ENCODE measurements at places on chromosomes 4 and X.

DNA sequence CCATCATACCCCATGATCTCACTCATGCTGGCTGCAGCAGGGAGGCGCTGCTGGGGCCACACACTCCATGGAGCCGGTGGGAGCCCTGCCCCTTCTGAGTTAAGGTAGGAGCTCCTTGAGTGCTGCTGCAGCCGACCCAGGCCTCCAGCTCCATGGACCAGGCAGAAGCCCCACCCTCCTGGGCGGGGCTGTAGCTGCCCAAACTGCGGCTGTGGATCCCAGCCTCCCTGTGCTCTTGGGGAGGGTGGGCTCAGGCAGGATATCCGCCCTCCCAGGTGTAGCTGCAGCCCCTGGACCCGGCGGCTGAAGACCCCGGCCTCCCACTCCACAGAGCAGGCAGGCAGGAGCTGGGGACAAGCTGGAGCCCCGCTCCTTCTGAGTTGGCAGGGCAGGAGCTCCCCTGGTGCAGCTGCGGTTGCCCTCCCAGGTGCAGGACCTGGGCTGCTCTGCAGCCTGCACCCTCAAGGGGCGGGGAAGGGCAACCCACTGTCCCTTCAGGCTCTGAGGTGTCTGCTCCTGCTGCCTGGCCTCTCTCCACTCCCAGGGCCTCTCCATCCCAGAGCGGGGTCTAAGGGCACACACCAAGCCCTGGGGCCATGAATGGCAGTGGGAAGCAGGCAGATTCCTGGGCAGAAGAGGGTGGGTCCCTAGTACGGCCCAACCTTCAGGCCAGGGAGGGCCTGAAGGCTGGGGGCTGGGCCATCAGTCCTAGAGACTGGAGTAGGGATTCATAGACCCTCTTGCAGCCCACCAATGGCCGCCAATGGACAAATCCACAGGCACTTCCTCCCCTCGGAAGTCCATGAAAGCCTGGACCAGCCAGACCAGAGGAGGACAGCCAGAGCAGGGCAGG is 466.1 kb downstream of the DTHD1 start:
- DNase-seq = no peak

- DNase-seq = no peak
Observed at GRCh38 chrX:70025464-70025863, 24.3 kb downstream of the AWAT2 start.

- no peak for DNase-seq
Observed at GRCh38 chr4:174512745-174513144, 9.5 kb downstream of the HPGD start.

GRCh38 chrX:42900947-42901346 is 123.0 kb upstream of the PPP1R2C start:
- no peak for DNase-seq

DNA sequence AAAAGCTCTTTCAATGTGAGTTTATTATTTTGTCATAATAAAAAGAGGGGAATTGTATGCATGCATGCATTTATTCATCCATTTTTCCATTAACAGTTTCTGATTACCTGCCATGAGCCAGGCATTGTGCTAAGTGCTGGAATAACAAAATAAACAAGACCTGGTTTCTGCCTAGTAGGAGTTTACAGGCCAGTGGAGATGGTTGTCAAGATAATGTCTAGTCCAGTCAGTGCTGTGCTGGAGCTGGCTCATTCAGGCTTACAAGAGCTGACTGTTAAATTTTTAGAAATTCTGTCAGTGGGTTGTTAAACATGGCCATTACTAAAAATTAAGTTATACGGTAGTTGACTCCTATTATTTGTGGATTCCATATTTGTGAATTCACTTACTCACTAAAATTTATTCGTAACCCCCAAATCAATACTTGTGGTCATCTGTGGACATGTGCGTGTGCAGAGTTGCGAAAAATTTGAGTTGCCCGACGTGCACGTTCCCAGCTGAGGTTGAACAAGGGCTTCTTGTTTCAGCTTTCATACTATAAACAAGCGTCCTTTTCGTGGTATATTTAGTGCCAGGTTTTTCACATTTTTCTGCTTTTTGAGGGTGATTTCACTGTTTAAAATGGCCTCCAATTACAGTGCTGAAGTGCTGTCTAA is 172.3 kb upstream of the RPS6KA3 start:
- no peak for DNase-seq

All from substantia nigra (tissue), 51 donors.